Posterior vena cava (tissue), 2 donors: ENCODE measurements at places on chromosomes 3 and 15. TPM values are rescaled to one million over a fixed set of nuclear protein-coding genes. Genes with fewer than 3 reads are reported as not detected.

Gene ISLR2
- 0.65 TPM for total RNA-seq

Gene GLDN
- 8.1 TPM for total RNA-seq

Gene SYNPR
- not detected for total RNA-seq

Gene COL8A1
- total RNA-seq: 105 TPM

Gene ERICH6
- total RNA-seq: not detected

Gene HEMK1
- total RNA-seq: 10.9 TPM

Gene NIPA2
- total RNA-seq: 26.9 TPM

Gene COL6A5
- total RNA-seq: not detected

Gene RLBP1
- total RNA-seq: not detected

Gene GTF2E1
- 16.7 TPM for total RNA-seq

Gene FBXO40
- 1.5 TPM for total RNA-seq

Gene APBA2
- total RNA-seq: 2.7 TPM

Gene SEMA5B
- 0.93 TPM for total RNA-seq

Gene MYO5C
- 11.1 TPM for total RNA-seq

Gene SLC9C1
- total RNA-seq: 0.29 TPM

Gene CCDC39
- 0.65 TPM for total RNA-seq
